ENCODE measurements at places on chromosomes 1 and 21. TPM values are rescaled to one million over a fixed set of nuclear protein-coding genes. Genes with fewer than 3 reads are reported as not detected.

DNA sequence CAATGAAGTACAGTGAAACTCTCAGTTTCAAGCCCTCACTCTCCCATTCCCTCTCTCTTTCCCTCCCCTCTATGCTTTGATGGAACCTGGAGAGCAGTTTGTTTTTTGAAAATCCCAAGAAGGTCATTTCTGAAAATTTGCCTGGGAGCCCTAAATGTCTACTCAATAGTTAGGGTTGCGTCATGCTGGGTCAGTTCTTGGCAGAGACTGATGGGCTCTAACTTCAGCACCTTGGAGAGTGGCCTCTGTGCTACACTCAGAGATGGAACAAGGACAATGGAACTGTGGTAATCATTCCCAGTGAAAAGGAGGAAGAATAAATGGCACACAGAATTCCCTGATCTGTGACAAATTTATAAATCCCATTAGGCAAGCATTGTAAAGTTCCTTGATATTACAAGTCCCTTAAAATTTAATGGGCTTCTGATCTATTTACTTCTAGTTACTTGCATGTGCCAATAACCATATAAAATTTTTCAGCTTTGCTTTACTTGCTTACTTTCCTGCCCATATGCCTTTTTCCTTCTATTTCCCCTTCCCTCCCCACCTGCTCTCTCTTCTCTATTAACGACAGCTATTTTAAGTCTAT is 182.9 kb upstream of the KCND3 start:
- no peak overlapping the region for H3K4me3 ChIP-seq
- no peaks in the 10 kb centered on the region for H3K27me3 ChIP-seq
- no peaks in the 10 kb centered on the region for H3K4me1 ChIP-seq
- no peak for DNase-seq

DNA sequence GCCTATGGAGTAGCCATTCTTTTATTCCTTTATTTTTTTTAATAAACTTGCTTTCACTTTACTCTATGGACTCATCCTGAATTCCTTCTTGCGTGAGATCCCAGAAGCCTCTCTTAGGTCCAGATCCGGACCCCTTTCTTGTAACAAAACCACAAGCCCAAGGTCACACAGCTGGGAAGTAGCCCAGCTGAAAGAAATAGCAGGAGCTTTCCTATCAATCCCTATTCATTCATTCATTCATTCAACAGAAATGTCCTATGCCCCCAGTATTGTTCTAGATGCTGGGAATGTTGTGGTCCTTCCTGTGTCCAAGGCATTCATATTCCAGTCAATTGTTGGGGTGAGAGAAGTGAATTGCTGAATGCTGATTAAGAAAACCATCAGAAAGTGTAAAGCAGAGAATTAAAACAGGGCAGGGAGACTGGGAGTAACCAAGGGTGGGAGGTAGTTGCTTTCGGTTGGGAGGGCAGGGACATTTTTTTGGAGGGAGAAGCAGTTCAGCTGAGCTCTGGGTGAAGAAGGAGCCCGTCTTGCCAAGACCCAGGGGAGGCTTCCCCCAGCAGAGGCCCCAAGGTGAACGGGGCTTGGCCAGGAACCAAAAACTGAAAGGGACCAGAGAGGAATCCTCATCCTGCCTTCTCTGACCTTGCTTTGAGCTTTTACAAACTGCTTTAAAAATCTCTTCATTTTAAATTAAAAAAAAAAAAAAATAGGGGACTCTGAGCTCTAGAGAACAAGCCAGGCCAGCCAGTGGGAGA is 10.8 kb downstream of the PLA2G2D start:
- DNase-seq, result no peak
- no peaks in the 10 kb centered on the region for H3K4me1 ChIP-seq
- H3K4me3 ChIP-seq, result no peak overlapping the region
- H3K36me3 ChIP-seq, result no peaks in the 10 kb centered on the region
- no peaks in the 10 kb centered on the region for H3K27me3 ChIP-seq

DNA sequence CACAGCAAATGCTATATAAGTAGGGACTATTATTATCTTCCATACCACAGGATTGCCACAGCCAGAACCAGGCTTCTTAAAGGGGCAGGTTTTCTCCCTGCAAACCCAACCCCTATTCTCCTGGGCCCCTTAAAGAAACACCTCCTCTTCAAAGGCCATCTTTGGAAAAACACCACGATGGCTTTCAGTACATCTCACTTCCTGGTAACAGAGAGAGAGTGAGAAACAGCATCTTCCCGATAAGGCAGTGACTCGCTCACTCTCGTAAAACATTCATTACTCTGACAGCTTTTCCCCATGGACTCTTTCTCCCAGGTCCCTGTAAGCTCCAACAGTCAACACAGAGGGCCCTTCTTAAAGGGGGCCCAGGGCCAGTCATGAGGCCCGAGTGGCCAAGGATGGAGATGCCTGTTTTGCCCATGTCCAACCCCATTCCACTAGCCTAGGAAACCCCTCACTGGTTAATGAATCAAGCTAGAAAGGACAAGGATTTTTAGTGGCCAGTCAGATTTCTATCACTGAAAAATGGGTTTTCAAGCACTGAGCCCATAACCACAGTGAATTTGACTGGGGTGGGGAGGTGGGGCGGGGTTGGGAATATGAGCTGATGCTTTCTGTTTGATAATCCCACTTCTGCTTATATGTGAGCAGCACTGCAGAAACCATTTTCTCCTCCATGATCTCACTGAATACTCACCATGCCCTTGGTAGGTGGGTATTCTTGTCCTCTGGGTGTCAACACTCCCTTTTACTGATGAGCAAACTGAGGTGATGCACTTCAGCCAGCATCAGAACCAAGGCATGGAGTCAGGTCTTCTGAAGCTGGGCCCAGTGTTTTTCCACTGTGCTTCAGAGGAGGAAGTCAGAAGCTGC is 3.6 kb upstream of the NAV1 start:
- no peak for DNase-seq
- H3K27me3 ChIP-seq, result peaks cover 27% of the 10 kb centered on the region

DNA sequence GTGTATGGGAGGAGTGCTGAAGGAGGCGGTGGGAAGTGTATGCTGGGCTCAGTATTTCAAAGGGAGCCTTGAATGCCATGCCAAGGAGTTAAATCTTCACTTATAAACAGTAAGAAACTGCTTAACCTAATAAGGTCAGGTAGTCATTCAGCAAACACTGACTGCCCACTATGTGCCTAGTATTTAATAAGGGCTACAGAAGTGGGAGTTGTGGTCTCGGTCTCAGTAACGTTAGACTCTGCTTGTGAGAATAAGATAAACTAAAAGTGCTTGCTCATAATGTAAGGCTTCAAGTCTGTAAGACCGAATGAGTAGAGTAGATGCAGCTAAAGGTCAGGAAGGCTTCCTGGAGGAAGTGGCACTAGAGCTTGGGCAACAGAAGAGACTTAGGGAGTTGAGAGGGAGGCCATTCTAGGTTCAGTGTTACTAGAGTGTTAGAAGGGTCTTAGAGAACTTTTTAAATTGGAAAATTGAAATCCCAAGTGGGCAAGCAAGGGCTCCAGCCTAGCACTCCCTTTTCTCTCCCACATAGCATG is 6.0 kb downstream of the MARCKSL1 start:
- H3K4me3 ChIP-seq, result no peak overlapping the region
- H3K4me1 ChIP-seq, result peaks cover 17% of the 10 kb centered on the region
- no peaks in the 10 kb centered on the region for H3K27me3 ChIP-seq
- H3K36me3 ChIP-seq, result peaks cover 65% of the 10 kb centered on the region
- no peak overlapping the region for H3K27ac ChIP-seq

DNA sequence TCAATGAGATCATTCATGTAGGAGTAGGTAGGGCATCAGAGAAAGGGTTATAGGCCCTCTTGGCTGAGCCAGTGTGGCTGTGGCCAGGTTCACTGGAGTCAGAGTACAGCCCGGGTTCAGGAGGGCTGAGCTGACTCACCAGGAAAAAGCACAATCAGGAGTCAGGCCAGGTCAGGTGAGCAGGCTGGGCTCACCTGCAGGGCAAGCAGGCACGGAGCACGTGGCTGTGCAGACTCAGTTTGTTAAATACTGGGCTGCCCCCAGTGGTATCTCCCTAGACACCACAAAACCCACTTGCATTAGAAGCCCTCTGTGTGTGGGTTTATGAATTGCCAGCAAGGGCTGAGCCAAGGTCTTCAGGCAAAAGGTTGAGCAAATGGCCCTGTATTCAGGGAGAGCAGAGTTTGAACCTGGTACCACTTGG is 122.1 kb upstream of the SERBP1 start:
- H3K36me3 ChIP-seq, result no peaks in the 10 kb centered on the region
- no peak overlapping the region for H3K27ac ChIP-seq
- DNase-seq, result no peak

GRCh38 chr1:29237852-29238619 is 1.7 kb downstream of the PTPRU start:
- H3K27ac ChIP-seq, result no peak overlapping the region
- H3K27me3 ChIP-seq, result peaks cover 19% of the 10 kb centered on the region
- no peak overlapping the region for H3K4me3 ChIP-seq
- DNase-seq, result no peak

DNA sequence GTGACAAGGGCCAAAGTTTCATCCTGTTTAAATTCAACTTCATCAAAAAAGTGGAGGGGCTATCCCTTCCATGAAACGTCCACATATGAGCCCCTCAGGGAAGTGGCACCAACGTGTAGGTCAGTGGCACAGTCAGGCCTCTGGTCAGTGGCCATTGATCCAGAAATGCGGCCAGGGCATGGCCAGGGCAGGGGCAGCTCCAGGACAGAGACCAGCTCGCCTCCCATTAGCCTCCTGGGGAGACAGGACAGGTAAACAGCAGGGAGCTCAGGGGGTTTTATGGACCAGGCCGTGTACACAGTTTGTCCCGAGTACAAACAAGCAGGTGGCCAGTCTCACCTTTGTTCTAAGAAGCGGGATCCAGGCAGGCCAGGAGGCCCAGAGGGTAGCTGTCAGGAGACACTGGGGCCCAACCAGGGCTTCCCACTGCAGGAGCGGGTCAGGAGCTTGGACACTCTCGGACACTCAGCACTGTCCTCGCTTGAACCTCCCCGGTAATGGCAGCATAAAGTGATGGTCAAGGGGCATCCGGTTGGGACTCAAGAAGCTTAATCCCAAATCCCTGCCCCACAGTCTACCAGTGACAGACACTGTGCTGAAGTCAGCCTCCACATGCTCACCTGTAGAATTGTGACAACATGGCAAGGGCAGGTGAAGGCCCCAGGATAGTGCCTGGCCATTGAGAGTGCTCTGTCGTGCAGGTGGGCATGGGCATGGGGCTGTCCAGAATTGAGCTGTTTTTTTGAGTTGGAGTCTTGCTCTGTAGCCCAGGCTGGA is 144.1 kb upstream of the ERRFI1 start:
- H3K27me3 ChIP-seq, result no peaks in the 10 kb centered on the region
- H3K4me1 ChIP-seq, result peaks cover 41% of the 10 kb centered on the region
- H3K4me3 ChIP-seq, result no peak overlapping the region
- H3K36me3 ChIP-seq, result no peaks in the 10 kb centered on the region
- no peak for DNase-seq

DNA sequence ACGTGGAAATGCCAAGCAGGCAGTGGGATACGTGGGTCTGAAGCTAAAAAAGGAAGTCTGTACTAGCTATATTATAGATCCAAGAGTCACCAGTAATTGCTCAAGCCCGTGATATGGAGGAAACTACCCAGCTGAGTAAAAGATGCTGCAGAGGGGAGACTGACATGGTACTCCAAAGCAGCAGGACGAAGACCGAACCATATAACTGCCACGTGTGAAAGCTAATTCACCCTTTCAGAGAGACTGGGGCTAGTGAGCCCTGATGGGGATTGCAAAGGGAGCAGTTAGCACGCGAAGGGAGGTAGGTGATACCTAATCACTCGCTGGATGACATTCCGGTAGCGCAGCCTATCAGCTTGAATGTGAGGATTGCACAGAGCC is 316 bp downstream of the AP4B1 start:
- H3K27me3 ChIP-seq, result no peaks in the 10 kb centered on the region
- peak overlapping the region; percentile 96 for H3K27ac ChIP-seq
- no peak for DNase-seq

TMEM201 gene
- 11.2 TPM for total RNA-seq

KCNJ9 gene
- total RNA-seq, result not detected

UQCRHL gene
- total RNA-seq, result 1.7 TPM

PRR9 gene
- not detected for total RNA-seq

CNR2 gene
- total RNA-seq, result not detected

PLEKHO1 gene
- total RNA-seq, result 154 TPM

SLC44A5 gene
- 3.0 TPM for total RNA-seq
